Activated CD8-positive, alpha-beta T cell treated with anti-CD3 and anti-CD28 coated beads for 36 hours (primary cell): ENCODE measurements at places on chromosomes 4 and X. TPM values are rescaled to one million over a fixed set of nuclear protein-coding genes. Genes with fewer than 3 reads are reported as not detected.

- H3K27me3 ChIP-seq = no peaks in the 10 kb centered on the region
- no peaks in the 10 kb centered on the region for H3K4me1 ChIP-seq
- H3K4me3 ChIP-seq = no peak overlapping the region
- DNase-seq = no peak
These were observed 313.4 kb upstream of the BOD1L1 start for GRCh38 chr4:13940921-13941320.

PSAPL1 gene
- not detected for total RNA-seq

GRCh38 chr4:76470064-76470463, 35.0 kb downstream of the SHROOM3 start:
- no peak for DNase-seq
- H3K27ac ChIP-seq = no peak overlapping the region
- H3K36me3 ChIP-seq = no peaks in the 10 kb centered on the region
- H3K4me3 ChIP-seq = no peak overlapping the region

CLNK gene
- not detected for total RNA-seq

DNA sequence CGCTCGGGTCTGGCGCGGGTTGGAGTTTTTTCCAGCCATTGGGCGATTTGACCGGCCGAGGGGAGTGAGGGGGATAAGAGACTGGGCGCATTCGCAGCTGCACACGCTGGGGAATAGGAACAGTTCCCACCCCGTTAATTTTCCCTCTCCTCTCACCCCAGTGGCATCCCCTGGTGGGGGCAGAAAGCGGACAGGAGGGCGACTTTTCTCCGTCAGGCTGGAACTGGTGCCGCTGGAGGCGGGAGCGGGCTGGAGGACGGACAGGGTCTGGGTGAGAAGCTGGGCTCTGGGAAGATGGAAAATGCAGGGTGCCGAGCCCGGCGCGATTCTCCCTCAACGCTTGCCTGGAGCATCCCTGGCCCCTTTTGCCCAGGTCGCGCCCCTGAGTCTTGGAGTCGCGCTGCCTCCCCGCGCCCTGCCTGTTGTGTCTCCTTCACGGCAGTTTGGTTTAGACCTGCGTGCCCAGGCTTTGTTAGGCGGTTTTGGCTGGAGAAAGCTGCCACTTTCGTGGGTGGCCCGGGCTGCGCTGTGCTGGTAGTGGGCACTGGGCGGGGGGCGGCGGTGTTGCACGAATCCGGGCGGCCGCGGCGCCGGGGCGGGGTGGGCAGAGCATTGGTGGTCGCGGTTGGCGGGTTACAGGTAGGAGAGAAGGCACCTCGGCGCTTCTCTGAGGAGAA, 2.0 kb downstream of the ADGRL3 start:
- peaks cover 46% of the 10 kb centered on the region for H3K27me3 ChIP-seq
- no peak overlapping the region for H3K27ac ChIP-seq
- no peak overlapping the region for H3K4me3 ChIP-seq
- H3K36me3 ChIP-seq = peaks cover 3% of the 10 kb centered on the region
- H3K4me1 ChIP-seq = peaks cover 2% of the 10 kb centered on the region

- no peak overlapping the region for H3K4me3 ChIP-seq
- H3K27ac ChIP-seq = no peak overlapping the region
- H3K36me3 ChIP-seq = no peaks in the 10 kb centered on the region
These were observed 98.6 kb upstream of the LRPAP1 start for GRCh38 chr4:3630598-3631543.

MFAP3L gene
- 0.68 TPM for total RNA-seq

ARHGAP36 gene
- total RNA-seq = not detected

- H3K27ac ChIP-seq = no peak overlapping the region
- DNase-seq = no peak
- no peaks in the 10 kb centered on the region for H3K36me3 ChIP-seq
- H3K4me1 ChIP-seq = no peaks in the 10 kb centered on the region
- no peak overlapping the region for H3K4me3 ChIP-seq
- H3K27me3 ChIP-seq = no peaks in the 10 kb centered on the region
These were observed 207.8 kb upstream of the CNKSR2 start for GRCh38 chrX:21166272-21166982.

DNA sequence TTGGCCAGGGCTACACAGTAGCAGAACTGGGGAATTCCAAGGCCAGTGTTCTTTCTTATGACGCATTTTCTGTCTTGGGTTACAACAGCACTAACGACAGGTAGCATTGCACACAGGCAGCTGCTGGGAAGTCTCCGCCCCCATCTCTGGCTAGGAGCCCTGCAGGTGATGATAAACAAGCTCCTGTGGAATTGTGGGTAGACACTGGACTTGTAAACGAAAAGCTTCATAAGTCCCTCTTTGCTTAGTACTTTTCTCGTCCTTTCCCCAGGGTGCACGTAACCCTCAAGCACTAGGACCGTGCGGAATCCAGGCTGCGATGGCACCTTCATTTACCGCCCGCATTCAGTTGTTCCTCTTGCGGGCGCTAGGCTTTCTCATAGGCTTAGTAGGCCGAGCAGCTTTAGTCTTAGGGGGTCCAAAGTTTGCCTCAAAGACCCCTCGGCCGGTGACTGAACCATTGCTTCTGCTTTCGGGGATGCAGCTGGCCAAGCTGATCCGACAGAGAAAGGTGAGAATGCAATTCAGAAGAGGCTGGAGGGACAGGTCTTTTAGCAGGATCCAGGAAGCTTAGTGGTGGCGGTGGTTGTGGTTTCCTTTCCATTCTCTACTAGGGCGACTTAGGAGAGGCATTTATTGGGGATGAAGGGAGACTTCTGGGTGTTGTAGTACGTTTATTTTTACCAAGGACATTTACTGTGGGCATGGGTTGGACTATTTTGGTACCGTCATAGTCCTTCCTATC, at the start of gene FAAH2:
Gene FAAH2, plus strand, starts transcription at position 200 of the 745 bp plus-strand sequence. Its CDS starts 120 bp downstream, at position 320.
- peaks cover 24% of the 10 kb centered on the region for H3K4me1 ChIP-seq
- H3K27ac ChIP-seq = peak within 1 kb of the TSS; percentile 88
- peak within 1 kb of the TSS; percentile 76 for H3K4me3 ChIP-seq
- peak; percentile 56 for DNase-seq

DNA sequence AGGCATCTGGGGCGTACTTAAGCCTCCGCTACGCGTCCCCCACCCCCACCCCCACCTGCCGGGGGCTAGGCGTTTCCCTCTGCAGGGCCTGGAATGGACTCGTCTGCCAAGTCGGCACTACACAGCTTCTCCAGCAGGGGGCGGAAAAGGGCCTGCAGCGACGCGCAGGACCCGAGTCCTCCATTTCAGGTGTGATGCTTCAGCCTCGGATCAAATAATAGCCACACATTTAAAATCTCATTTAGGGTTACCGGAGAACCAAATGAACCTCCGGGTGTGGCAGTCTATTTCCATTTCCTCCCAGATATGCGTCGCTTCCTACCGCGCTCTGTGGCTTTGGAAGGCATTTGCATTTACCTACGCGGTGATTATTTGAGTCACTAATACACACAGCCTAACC, 2.9 kb downstream of the PAK3 start:
- peaks cover 14% of the 10 kb centered on the region for H3K27me3 ChIP-seq
- H3K4me1 ChIP-seq = peaks cover 12% of the 10 kb centered on the region
- H3K27ac ChIP-seq = no peak overlapping the region
- DNase-seq = peak; percentile 66
- H3K36me3 ChIP-seq = no peaks in the 10 kb centered on the region

DNA sequence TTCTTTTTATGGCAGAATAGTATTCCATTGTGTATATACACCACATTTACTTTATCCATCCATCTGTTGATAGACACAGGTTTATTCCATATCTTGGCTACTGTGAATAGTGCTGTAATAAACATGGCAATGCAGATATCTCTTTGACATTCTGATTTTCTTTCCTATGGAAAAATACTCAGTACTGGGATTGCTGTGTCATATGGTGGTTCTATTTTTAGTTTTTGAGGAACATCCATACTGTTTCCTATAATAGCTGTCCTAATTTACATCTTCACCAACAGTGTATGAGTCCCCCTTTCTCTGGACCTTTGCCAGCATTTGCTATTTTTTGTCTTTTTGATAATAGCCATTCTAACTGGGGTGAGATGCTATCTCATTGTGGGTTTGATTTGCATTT, 73.5 kb downstream of the GPAT3 start:
- no peaks in the 10 kb centered on the region for H3K36me3 ChIP-seq
- H3K27me3 ChIP-seq = peaks cover 4% of the 10 kb centered on the region
- no peak for DNase-seq
- no peak overlapping the region for H3K27ac ChIP-seq
- H3K4me3 ChIP-seq = no peak overlapping the region

- H3K27ac ChIP-seq = no peak overlapping the region
- peaks cover 16% of the 10 kb centered on the region for H3K4me1 ChIP-seq
- DNase-seq = no peak
- no peaks in the 10 kb centered on the region for H3K27me3 ChIP-seq
- H3K4me3 ChIP-seq = no peak overlapping the region
- peaks cover 13% of the 10 kb centered on the region for H3K36me3 ChIP-seq
These were observed 5.0 kb downstream of the CCNQ start for GRCh38 chrX:153593811-153594500.

DNA sequence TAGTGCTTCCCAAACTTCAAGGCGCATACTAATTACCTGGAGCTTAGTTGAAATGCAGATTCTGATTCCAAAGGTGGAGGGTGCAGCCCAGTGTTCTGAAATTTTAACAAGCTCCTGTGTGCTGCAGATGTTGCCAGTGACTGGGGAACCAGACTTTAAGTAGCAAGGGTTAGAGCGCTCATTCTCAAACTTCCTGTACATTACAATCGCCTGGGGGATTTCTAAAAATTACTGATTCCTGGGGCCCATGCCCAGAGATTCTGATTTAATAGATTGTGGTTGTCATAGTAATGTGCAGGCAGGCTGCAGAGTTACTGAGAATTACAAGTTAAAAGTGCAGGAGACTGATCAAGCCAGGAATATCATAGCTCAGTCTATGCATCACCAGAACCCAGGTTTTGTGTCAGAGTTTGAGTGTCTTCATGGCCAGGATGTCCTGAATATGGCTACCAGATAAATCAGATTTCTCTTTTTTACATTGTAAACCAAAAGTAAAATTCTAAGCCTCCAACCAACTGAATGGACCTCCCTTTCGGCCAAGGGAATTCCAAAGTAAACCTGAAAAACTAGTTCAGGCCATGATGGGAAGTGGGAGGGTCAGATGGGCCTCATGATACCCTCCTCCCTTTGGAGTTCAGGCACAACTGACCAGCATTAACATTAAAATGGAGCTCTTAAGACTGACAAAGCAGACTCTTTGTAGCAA, 121.6 kb downstream of the ATXN3L start:
- H3K36me3 ChIP-seq = no peaks in the 10 kb centered on the region
- no peak overlapping the region for H3K27ac ChIP-seq

DNA sequence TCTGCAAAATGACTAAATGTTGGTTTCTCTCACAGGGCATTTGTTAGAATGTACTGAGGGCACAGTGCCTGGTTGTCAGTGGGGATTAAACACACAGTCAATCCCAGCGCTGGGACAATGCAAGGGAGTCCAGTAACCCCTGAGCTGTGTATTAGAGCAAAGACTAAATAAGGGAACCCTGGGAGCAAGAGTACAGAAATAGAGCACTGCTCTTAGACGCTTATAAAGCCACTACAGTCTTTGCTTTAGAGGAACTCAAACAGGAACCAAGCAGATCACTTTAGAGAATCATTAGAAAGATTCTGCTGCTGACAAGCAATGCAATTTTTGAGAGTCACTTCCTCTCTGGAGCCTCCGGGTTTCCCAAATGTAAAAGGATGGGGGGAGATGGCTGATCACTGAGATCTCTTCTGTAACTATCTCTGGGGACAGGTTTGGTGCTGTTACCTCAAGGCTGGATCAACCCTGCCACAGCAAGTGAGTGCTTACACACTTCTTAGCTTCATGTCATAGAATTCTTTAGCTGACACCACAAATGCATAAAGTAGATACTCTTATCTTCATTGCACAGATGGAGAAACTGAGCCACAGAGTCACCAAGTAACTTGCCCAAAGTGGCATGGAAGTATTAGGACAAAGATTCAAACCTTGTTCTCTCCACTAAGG, 137.8 kb upstream of the CPEB2 start:
- H3K27me3 ChIP-seq = peaks cover 27% of the 10 kb centered on the region
- no peak overlapping the region for H3K4me3 ChIP-seq
- H3K27ac ChIP-seq = no peak overlapping the region

DNA sequence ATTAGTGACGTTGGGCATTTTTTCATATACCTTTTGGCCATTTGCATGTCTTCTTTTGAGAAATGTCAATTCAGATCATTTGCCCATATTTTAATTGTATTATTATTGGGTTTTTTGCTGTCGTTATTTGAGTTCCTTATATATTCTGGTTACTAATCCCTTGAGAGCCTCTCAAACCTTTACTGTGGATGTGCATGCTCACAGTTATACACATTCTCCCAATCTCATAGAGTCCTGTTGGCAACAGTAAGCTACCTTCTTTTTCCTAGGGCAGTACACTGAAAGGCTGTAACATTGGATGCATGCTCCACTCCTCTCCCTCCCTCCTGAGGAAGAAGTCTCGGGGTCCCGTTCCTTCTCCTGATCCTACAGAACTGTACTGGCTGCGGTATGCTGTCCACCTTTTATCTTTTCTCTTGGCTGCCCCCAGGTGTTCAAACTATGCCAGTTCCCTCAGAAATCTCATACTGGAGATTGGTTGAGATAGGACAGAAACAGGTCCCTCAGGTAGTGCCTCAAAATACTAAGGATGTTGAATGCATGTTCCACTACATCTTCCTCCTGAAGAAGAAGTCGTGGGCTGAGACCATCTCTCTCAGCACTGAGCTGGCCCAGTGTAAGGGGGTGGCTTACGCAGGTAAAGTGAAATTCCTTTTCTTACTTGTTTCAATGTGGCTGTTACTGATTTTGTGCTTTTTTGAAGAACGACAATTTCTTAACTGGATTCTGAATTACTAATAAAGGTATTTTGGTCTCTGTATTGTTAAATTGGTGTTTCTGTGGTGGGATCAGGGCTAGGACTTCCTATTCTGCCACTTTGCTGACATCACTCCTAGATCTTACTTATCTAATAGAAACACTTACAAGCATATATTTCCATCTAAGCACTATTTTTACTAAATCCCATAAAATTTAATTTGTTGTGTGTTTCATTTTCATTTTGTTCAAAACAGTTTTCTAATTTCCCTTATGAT, 145.4 kb upstream of the HUWE1 start:
- H3K27me3 ChIP-seq = no peaks in the 10 kb centered on the region
- peaks cover 15% of the 10 kb centered on the region for H3K4me1 ChIP-seq
- H3K27ac ChIP-seq = peak overlapping the region; percentile 46
- peak; percentile 64 for DNase-seq

DNA sequence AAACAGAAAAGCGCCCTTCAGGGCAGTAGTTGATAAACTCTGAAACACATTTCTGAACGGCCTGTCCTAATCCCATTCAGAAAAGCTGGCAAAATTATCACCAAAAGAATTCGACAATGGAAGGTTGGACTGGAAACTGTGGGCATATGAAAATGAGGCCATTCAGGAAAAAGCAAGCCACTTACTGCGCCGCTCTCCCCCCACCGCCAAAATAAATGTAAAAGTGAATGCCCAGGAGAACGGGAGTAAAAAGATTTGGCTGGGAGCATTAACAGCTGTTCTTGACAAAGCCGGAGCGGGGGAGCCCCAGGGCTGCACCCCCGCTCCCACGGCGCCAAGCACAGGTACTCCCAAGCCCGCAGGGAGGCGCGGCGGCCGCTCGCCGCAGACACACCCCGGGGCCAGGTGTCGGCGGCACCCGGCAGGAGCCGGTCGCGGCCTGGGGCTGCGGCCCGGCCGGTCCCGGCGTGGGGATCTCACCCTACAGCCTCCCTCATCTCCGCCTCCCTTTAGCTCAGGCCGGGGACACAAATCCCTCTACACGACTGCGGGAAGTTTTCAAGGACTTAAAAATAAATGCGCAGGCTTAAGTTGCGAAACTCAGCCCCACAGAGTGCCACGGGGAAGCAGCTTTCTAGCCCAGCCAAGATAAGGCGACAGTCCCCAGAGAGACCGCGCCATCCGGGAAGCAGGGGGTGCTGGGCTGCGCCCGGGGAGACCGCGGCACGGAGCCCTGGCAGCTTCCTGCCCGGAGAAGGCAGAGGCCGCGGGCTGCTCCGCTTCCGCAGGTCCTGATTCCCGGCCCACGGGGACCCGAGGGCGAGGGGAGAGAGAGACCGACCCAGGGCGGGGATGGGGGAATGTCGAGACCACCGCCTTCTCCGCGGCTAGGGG, 593 bp downstream of the SH3RF1 start:
- H3K27ac ChIP-seq = no peak overlapping the region
- peak overlapping the region; percentile 72 for H3K4me3 ChIP-seq
- H3K27me3 ChIP-seq = peaks cover 50% of the 10 kb centered on the region

TSPAN7 gene
- total RNA-seq = 0.50 TPM
